ENCODE measurements at places on chromosomes 11 and 22. TPM values are rescaled to one million over a fixed set of nuclear protein-coding genes. Genes with fewer than 3 reads are reported as not detected.

Gene JHY
- 9.6 TPM for total RNA-seq

Gene PGA5
- not detected for total RNA-seq

Gene RAG2
- total RNA-seq, result not detected

Gene OTUB1
- total RNA-seq, result 70.0 TPM

Gene IGSF22
- total RNA-seq, result 0.17 TPM

Gene PGR
- 7.5 TPM for total RNA-seq

Gene C11orf52
- total RNA-seq, result 6.9 TPM

Gene MRGPRX4
- total RNA-seq, result not detected

Gene OR2D3
- not detected for total RNA-seq

GRCh38 chr11:29231586-29231985 lies 785.2 kb downstream of the KCNA4 start:
- H3K4me1 ChIP-seq, result no peaks in the 10 kb centered on the region
- no peak overlapping the region for H3K4me3 ChIP-seq
- no peaks in the 10 kb centered on the region for H3K27me3 ChIP-seq
- DNase-seq, result no peak
- no peaks in the 10 kb centered on the region for H3K36me3 ChIP-seq

DNA sequence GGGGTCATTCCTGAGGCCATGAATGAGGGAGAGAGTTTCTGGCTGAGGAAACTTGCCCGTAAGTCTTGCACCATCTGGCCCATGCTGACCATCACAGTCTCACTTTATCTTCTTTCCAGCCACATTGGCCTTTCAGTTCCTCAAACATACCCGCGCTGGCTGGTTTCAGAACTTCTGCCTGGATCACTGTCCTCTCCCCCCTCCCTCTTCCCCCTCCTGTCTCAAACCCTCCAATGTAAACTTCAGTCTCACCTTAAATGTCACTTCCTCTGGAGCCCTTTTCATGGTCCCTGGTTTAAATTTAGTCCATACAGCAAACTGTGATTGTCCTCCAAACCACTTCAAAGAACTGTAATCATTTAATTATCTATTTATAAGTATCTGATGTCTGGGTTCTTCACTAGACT lies 3.7 kb upstream of the TMEM109 start:
- no peak overlapping the region for H3K27ac ChIP-seq
- no peak overlapping the region for H3K4me3 ChIP-seq
- H3K36me3 ChIP-seq, result no peaks in the 10 kb centered on the region

DNA sequence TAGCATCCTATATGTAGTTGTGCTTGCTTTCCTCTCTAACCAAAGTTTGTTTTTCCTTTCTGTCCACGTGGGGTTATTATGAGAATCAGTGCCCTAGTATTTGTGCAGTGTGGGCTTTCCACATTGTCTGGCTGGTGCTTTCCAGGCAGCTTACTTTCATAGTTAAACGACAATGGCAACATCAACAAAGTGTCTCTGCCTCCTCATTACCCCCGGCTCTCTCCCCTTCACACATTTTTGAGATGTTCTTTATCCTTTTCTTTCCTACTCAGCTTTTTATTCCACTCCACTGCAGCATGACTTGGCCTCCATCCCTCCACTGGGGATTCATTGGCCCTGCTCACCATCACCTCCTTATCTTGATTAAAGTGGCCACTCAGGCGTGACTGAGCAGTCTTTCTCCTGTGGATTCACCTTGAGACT lies 19.1 kb downstream of the SPECC1L start:
- H3K36me3 ChIP-seq, result no peaks in the 10 kb centered on the region
- H3K27ac ChIP-seq, result peak overlapping the region; percentile 84
- no peak overlapping the region for H3K4me3 ChIP-seq
- H3K4me1 ChIP-seq, result peaks cover 80% of the 10 kb centered on the region

GRCh38 chr11:119772641-119773415 lies 43.8 kb upstream of the NECTIN1 start:
- H3K4me3 ChIP-seq, result no peak overlapping the region
- no peak overlapping the region for H3K27ac ChIP-seq
- no peaks in the 10 kb centered on the region for H3K36me3 ChIP-seq
- H3K27me3 ChIP-seq, result no peaks in the 10 kb centered on the region
- H3K4me1 ChIP-seq, result no peaks in the 10 kb centered on the region

DNA sequence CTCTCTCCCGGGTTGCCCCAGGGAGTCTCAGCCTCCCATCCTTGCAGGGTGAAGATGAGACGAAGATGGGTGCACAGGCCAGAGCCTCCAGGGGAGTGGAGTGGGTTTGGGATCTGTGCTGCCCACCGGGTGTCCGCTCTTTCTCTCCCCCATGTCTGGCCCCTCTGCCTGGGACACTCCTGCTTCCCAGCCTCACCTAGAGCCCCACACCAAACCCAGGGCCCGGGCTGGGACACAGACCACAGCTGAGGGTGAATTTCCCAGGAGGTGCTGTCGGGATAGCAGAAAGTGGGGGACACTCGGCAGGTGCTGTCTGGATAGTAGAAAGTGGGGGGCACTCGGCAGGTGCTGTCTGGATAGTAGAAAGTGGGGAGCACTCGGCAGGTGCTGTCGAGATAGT lies 25.0 kb upstream of the KRTAP5-7 start:
- no peak overlapping the region for H3K4me3 ChIP-seq
- peaks cover 69% of the 10 kb centered on the region for H3K36me3 ChIP-seq
- H3K27me3 ChIP-seq, result no peaks in the 10 kb centered on the region

- H3K27ac ChIP-seq, result peak overlapping the region; percentile 63
- no peaks in the 10 kb centered on the region for H3K36me3 ChIP-seq
- peaks cover 17% of the 10 kb centered on the region for H3K4me1 ChIP-seq
- no peak for DNase-seq
Measured at GRCh38 chr22:38468443-38469305, 778 bp downstream of the KDELR3 start.

GRCh38 chr11:125025968-125026367 lies 37.1 kb upstream of the SLC37A2 start:
- H3K27ac ChIP-seq, result no peak overlapping the region
- no peaks in the 10 kb centered on the region for H3K27me3 ChIP-seq
- no peaks in the 10 kb centered on the region for H3K36me3 ChIP-seq
- no peaks in the 10 kb centered on the region for H3K4me1 ChIP-seq

DNA sequence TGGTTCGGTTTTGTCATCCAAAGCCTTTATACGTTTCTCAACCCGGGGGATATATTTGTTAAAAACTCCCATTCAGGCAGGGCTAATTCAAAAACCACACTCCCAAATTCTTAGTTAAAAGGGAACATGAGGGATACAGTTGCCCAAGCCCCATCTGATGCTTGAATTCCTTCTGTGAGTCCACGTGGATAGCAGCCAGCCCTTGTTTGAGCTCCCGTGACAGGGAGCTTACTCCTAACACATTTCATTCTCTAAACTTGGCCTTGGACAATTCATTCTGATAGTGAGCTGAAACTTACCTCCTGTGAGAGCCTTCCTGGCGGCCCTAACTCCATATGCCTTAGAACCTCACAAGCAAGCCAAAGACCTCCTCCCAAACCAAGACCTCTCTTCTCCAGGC lies 357.5 kb downstream of the TENM4 start:
- H3K4me3 ChIP-seq, result no peak overlapping the region
- DNase-seq, result no peak
- H3K4me1 ChIP-seq, result no peaks in the 10 kb centered on the region
- H3K27me3 ChIP-seq, result no peaks in the 10 kb centered on the region

DNA sequence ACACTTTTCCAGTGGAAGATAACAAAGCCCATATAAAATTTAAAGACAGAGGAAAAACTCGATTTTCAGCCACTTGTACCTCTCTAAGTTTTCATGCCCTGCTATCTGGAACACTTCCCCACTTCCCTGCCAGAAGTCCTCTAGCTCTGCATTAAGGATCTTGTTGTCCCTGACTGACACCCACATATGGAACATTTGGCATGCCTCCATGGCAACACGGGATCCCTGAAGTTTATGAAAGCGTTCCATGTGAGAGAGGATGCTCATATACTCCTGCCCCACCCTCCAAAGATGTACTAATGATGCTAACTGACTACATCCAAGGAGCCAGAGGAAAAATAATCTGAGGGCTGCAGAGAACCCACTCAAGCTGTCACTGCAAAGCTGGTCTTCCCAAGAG lies 8.8 kb upstream of the C11orf91 start:
- no peaks in the 10 kb centered on the region for H3K27me3 ChIP-seq
- peaks cover 42% of the 10 kb centered on the region for H3K4me1 ChIP-seq
- peaks cover 82% of the 10 kb centered on the region for H3K36me3 ChIP-seq

DNA sequence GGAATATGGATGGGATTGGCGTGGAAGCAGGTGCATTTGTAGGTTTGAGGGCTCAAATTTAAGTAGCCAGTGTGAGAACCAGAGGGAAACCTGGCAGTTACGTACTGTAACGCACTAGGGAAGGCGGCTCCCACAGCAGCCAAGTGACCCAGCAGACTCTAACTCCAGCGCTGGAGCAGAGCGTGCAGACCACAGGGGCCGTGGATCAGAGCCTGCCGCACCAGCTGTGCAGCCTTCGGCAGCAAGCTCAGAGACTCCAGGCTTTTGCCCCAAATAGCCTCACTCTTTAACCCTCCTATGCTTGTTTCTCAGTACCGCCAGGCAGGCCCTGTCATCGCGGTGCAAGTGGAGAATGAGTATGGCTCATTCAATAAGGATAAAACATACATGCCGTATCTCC lies 12.3 kb downstream of the GLB1L3 start:
- no peaks in the 10 kb centered on the region for H3K36me3 ChIP-seq
- H3K4me3 ChIP-seq, result no peak overlapping the region
- no peaks in the 10 kb centered on the region for H3K27me3 ChIP-seq
- DNase-seq, result peak; percentile 64

DNA sequence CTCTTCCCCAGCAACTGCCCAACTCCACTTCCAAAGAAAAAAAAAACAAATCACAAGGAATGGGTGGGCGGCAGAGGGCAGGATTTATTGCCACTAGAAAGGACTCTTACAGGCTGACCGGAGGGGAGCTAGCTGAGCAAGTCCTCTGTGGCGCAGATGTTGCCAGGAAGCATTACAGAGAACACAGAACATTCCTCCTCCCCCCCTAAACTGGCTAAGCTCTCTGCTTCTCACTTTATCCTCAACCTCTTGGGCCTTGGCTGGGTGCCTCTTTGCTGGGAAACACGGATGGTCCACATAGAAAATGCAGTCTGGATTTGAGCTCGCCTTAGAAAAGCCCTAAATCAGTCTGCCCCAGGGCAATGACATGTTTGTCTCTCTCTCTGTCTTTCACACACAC lies 12.6 kb upstream of the FJX1 start:
- H3K4me1 ChIP-seq, result no peaks in the 10 kb centered on the region
- H3K36me3 ChIP-seq, result no peaks in the 10 kb centered on the region
- no peak overlapping the region for H3K4me3 ChIP-seq
- no peak overlapping the region for H3K27ac ChIP-seq
- no peak for DNase-seq
- H3K27me3 ChIP-seq, result peaks cover 24% of the 10 kb centered on the region

DNA sequence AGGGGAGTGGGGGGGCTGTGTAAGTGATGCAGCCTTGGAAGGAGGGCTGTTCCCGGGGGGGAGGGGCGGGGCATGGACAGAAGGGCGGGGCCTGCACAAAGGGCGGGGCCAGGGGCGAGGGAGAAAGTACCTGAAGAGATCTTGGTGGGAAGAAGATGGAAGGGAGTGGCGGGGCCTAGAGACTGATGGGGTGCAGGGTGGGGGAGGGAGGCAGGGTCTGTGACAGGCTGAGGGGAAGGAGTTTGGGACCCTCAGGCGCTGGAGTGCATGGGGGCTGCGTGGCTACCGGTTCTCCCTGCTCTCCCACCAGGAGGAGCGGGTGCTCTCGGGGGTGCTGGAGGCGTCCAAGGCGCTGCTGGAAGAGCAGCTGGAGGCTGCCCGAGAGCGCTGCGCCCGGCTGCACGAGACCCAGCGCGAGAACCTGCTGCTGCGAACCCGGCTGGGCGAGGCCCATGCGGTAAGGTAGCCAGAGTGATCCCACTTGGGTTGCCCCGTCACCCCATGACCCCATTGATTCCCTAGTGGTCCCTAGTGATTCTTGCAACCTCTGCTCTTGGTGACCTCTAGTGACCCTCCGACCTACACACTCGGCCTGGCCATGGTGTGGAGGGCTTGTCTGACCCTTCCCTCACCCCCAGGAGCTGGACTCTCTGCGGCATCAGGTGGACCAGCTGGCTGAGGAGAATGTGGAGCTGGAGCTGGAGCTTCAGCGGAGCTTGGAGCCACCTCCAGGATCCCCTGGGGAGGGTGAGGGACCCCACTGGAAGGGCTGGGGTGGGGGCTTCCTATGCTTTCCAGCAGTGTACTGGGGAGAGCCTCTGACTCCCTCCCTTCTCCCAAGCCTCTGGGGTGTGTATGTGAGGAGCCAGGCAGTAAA lies 3.1 kb downstream of the CCDC88B start:
- peaks cover 29% of the 10 kb centered on the region for H3K4me1 ChIP-seq
- H3K36me3 ChIP-seq, result no peaks in the 10 kb centered on the region
- DNase-seq, result no peak
- peak overlapping the region; percentile 88 for H3K27ac ChIP-seq
- H3K4me3 ChIP-seq, result peak overlapping the region; percentile 52
- no peaks in the 10 kb centered on the region for H3K27me3 ChIP-seq

GRCh38 chr22:45254388-45254787 lies 13.7 kb upstream of the KIAA0930 start:
- H3K36me3 ChIP-seq, result no peaks in the 10 kb centered on the region
- H3K4me3 ChIP-seq, result no peak overlapping the region
- DNase-seq, result no peak
- no peaks in the 10 kb centered on the region for H3K27me3 ChIP-seq

DNA sequence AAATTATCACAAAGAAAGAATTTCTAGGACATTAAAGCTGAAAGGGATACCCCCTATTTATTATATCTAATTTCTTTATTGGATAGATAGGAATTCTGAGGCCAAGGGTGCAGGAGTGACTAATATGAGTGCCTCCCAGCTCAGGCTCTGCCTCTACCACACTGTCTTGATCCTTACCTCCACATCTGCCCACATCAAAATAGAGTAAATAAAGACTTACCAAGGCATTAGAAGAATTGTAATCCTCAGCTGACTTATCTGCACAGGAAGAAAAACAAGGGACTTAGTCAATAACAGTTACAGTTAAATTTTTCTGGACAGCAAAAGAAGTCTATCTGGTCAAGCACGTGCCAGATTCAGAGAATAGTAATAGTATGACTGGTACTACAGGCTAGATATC lies 72.6 kb upstream of the GDPD4 start:
- no peak overlapping the region for H3K4me3 ChIP-seq
- H3K4me1 ChIP-seq, result no peaks in the 10 kb centered on the region
- H3K27me3 ChIP-seq, result no peaks in the 10 kb centered on the region
- no peaks in the 10 kb centered on the region for H3K36me3 ChIP-seq
- no peak overlapping the region for H3K27ac ChIP-seq

Measured in esophagus muscularis mucosa (tissue), 4 donors.